Activated CD4-positive, alpha-beta T cell treated with anti-CD3 and anti-CD28 coated beads for 1 hour (primary cell): ENCODE measurements at places on chromosomes 13 and 19.

DNA sequence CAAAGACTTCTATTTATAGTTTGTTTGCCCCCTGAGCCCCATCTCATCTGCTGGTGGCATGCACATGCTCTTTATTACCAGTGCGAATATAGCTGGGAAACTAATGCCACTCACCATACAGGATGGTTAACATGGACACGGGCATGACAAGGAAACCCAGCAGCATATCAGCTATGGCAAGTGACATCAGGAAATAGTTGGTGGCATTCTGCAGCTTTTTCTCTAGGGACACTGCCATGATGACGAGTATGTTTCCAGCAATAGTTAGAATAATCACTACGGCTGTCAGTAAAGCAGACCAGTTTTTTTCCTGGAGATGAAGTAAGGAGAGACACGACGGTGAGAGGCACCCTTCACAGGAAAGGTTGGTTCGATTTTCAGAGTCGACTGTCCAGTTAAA lies 1.5 kb downstream of the HTR2A start:
- no peak for DNase-seq

DNA sequence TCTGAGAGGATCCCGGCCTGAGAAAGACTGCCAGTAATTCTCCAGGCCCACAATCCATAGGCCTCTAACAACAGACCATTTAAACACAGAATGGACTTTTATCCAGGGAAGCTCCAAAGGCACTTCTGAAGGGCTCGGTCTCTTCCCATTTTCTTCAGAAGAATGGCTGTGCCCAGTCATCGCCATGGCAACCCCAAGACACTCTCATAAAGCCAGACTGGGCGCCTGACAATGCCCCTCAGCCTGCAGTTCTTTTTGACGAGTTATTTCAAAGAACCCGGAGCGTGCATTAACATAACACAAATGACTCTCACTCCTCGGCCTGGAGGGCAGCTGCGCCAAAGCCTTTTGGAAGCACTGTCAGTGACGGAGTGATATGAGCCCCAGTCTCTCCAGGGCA lies 61.0 kb downstream of the RASA3 start:
- DNase-seq, result no peak

GRCh38 chr19:55801416-55801815 lies 30.4 kb downstream of the NLRP11 start:
- DNase-seq, result no peak

DNA sequence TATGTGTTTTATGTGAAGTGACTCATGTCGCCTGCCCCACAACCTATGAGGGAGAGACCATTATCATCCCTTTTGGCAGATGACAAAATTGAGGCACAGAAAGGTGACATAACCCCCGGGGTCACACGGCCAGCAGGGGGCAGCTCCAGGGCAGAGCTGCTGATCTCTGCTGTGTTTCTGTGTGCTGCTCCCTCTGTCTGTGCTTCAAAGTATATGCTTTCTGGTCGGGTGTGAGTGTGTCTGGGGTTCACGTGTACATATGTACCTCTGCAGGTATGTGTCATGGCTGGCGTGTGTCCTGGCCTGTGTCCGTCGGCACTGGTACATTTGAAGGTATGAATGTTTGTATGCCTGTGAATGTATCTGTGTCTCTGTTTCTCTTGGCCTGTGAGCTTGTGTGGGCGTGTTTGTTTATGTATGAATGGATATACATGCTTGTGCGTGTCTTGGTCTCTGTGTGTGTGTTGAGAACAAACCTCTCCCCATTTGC lies 7.1 kb downstream of the LIPE start:
- peak; percentile 63 for DNase-seq

DNA sequence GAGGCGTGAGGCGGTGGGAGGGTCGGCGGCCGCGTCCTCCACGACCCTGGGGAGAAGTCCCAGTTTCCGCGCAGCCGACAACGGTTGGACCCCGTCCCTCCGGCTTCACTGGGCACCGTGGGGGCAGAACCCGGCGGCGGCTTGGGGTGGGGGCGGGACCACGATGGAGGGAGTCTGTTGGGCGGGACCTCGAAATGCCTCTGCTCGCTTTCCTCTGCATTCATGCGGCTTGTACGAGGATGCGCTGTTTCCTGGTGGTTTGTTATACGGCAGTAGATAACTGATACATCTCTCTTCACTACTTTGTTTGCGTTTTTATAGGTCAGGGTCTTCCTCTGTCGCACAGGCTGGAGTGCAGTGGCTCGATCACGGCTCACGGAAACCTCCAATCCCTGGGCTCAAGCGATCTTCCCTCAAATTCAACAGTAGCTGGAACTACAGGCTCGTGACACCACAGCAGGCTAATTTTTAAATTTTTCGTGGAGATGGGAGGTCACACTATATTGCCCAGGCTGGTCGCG lies 24.6 kb upstream of the ZNF846 start:
- DNase-seq, result peak; percentile 48

DNA sequence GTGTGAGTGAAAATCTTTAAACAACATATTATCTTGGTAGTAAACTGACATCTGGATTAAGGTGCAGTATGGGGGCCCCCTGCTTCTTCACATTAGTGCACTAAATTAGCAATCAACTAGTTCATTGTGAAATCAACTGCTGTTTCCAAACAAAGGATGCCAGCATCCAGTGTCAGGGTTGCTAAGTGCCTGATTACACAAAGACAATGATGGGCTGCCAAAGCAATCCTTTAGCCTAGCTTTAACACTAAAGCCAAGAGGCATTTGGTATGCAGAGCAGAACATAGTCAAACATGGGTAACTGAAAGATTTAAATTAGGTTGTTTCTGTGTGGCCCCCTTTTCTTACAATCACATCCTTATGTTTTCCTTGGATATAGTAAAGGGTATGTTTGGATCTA lies 543.1 kb upstream of the SLITRK5 start:
- no peak for DNase-seq

DNA sequence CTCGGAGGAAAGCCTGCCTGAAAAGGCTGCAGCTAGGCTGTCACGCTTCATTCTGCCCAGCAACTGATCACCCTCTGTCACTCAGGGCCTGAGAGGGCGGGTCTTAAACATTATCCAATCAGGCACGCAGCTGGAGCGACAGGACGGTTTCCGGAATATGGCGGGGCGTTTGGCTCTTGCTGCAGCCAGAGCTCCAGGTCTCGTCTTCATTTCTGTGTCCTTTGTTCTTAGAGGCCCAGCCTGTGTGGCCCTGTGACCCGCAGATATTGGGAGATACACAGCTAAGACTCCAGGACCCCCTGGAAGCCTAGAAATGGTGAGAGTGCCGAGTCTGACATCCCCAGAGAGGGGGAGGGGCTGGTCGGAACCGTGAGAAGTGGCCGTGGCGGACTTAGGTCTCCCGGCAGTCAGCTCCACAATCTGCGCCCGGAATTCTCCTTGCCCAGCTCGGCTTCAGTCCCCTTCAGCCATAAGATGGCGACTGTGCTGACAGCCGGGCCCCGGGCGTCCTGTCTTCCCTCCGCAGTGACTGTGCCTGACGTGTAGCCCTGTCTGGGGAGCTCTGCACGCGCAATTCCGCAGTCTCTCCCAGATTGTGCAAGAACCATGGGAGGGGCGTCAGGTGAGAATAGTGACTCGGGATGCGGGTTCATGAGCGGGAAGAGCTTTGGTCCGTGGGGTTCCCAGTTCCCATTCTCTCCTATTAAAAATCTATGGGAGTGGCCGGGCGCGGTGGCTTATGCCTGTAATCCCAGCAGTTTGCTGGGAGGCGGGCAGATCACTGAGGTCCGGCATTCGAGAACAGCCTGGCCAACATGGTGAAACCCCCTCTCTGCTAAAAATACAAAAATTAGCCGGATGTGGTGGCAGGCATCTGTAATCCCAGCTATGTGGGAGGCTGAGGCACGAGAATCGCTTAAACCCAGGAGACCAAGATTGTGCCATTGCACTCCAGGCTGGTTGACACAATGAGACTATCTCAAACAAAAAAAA lies at the start of gene ZNF429:
Gene ZNF429, plus strand, starts transcription at position 144 of the 993 bp plus-strand sequence. Its CDS starts 170 bp downstream, at position 314.
- DNase-seq, result peak; percentile 84
